ENCODE measurements at places on chromosomes 13 and 19. TPM values are rescaled to one million over a fixed set of nuclear protein-coding genes. Genes with fewer than 3 reads are reported as not detected.
A peak's percentile ranks its signal among the peaks of the same experiment; 100 is the strongest.

DNA sequence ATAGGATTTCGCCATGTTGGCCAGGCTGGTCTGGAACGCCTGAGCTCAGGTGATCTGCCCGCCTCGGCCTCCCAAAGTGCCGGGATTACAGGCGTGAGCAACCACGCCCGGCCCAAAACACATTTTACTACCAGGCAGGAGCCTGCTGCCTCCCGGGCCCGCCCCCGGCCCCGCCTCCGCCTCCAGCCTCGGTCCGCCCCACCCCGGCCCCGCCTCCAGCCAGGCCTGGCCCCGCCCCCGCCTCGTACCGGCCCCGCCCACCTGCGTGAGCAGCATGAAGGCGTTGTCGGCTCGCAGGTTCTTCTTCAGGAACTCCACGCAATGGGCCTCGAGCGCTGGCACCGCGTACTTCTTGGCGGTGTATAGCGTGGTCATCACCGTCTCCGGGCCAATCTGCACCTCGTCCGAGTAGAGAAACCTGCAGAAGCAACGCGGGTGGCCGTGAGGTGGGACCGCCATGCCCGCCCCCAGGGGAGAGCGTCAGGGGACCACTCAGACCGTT lies 22.7 kb downstream of the BTBD2 start:
- DNase-seq, result peak; percentile 21

DNA sequence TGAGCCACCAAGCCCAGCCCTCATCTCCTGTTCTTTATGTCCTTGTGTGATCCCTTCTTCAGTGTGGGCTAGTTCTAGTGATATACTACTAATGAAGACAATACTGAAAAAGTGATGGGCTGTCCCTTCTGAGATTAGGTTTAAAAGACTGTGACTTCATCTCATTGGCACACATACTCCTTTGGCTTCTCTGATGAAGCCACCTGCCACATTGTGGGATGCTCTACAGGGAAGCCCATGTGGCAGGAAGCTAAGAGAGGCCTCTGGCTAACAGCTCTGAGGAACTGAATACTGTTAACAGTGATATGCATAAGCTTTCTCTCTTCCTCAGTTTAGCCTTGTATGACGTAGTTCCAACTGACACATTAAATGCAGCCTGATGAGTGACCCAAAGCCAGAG lies 13.6 kb downstream of the CSNK1A1L start:
- DNase-seq, result no peak

DNA sequence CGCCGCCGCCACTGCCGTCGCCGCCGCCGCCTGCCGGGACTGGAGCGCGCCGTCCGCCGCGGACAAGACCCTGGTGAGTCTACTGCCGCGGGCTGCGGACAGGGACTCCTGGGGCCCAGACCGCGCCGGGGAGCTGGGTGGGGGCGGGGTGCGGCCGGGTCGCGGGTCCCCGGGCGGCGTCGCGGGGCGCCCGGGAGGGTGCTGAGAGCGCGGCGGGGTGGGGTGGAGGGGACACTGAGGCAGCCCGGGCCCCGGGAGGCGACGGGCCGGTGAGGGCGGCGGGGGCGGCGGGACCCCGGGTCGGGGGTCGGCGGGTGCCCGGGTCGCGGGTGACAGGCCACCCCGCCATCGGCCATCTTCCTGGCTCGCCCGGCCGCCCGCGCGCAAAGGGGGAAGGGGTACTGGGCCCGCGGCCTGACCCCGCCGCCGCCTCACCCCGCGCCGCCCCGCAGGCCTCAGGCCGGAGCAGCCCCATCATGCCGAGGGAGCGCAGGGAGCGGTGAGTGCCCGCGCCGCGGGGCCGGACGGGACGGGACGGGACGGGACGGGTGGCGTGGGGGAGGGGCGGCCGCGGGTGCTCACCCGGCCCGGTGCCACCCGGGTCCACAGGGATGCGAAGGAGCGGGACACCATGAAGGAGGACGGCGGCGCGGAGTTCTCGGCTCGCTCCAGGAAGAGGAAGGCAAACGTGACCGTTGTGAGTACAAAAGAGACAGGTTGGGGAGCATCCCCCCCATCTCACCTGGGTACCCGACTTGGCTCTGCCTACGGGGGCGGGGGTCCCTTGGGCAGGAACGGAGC lies 489 bp downstream of the CCNE1 start:
- DNase-seq, result no peak

- DNase-seq, result peak; percentile 16
Observed at GRCh38 chr19:16429066-16429758, 42.6 kb downstream of the EPS15L1 start.

DNA sequence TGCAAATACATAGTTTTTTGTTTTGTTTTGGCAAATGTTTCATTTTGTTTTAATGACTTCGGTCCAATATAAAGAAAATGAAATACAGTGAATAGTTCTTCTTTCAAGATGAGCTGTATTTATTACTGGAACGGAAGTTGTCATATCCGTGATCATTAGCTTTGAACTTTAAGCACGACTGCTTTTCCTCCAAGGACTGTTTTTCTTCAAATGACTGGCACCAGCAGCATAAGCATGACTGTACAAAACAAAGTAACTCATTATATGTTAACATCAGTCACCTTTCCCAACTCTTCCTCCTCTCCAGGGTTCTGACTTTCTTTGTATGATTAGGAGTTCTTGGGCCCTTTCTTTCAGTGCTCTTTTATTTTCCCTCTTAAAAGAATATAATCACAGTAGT lies 20.5 kb downstream of the EDNRB start:
- peak; percentile 66 for DNase-seq

PSG1 gene
- not detected for total RNA-seq

DNA sequence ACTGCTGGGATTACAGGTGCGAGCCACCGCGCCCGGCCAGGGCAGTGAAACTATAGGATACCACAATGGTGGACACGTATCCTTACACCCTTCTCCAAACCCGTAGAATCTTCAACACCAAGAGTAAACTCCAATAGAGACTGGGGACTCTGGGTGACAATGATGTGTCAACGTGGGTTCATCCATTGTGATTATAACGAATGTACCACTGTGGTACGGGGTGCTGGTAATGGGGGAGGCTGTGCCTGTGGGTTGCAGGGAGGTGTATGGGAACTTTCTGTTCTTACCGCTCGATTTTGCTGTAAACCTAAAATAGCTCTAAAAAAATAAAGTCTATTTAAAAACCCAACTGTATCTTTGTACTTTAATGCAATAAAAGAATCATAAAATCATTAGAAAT lies 11.6 kb downstream of the GNG7 start:
- DNase-seq, result no peak
